ENCODE measurements at places on chromosomes 3 and 15. TPM values are rescaled to one million over a fixed set of nuclear protein-coding genes. Genes with fewer than 3 reads are reported as not detected.
A peak's percentile ranks its signal among the peaks of the same experiment; 100 is the strongest.

DNA sequence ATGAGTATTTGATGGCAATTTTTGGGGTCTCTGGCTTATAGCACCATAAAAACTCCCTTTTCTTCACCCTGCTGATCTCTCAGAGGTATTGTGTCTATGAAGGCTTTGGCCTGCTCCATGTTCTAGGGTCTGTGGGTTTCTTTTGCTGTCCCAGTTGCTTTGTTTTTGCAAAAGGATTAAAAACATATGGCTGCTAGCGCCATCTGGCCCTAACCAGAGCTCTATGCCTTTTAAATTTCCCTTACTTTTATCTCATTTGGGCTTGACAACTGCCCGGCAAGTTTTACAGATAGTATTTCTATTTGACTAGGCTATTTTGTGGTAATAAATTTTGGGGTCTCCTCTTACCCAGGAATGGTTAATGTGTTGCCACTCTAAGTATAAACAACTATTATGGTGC, 6.4 kb upstream of the GHRL start:
- H3K27me3 ChIP-seq, result no peaks in the 10 kb centered on the region
- no peak for DNase-seq
- H3K27ac ChIP-seq, result peak overlapping the region; percentile 62
- no peak overlapping the region for H3K4me3 ChIP-seq

Gene ITIH3
- not detected for total RNA-seq

GRCh38 chr3:15693355-15693754, 91.8 kb downstream of the BTD start:
- peaks cover 19% of the 10 kb centered on the region for H3K4me1 ChIP-seq
- DNase-seq, result no peak
- H3K27me3 ChIP-seq, result no peaks in the 10 kb centered on the region
- H3K27ac ChIP-seq, result no peak overlapping the region
- no peak overlapping the region for H3K4me3 ChIP-seq

GRCh38 chr3:145649368-145649887, 511.6 kb downstream of the PLOD2 start:
- no peaks in the 10 kb centered on the region for H3K4me1 ChIP-seq
- no peaks in the 10 kb centered on the region for H3K36me3 ChIP-seq
- H3K4me3 ChIP-seq, result no peak overlapping the region
- H3K27ac ChIP-seq, result no peak overlapping the region
- no peak for DNase-seq

DNA sequence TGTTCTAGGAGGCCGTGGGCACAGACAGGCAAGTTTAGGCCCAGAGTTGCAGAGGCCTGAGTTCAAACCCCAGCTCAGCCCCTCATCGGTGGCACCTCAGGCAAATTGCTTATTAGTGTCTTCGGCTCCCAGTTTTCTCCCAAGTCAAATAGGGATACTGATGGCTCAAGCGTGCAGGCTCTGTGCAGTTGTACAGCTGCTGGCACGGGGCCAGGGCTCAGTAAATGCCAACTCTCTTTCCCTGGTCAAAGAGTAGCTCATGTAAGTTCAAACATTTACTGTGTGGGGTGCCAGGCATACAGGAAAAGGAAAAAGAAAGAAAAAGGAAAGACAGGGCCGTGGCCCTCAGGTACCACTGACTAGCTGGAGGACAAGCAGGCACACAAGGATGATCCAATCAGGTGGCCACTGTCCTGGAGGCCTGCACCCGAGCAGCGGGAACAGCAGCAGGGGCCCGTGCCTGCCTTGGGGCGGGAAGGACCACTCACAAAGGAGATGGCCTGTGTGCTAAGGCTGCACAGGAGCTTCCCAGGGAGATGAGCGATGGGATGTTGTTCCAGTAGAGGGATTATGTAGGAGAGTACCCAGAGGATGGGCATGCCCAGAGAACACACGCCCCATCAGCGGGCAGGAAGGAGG, 70.8 kb downstream of the TBC1D2B start:
- no peak for DNase-seq
- peak overlapping the region; percentile 8 for H3K27ac ChIP-seq
- no peaks in the 10 kb centered on the region for H3K27me3 ChIP-seq
- H3K4me1 ChIP-seq, result peaks cover 10% of the 10 kb centered on the region
- peaks cover 65% of the 10 kb centered on the region for H3K36me3 ChIP-seq
- H3K4me3 ChIP-seq, result no peak overlapping the region

DNA sequence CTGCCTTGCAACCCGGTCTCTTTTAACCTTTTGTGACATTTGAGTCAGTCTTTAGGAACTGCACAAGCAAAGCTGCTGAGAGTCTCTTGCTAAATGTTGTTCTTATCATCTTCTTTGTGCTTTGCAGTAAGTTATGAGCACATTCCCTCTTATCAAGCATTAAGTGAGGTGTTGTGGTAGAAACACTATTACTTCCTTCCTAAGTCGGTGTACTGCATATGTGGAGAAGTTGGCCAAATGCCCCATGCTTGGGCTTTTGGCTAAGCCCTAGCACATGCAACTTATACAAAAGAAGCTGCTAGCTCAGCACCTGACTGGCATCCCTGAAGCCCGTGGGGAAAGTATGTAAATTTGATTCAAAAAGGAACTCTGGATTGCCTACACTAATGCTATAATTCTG, 136.5 kb upstream of the RBMS3 start:
- peaks cover 5% of the 10 kb centered on the region for H3K27me3 ChIP-seq
- H3K4me3 ChIP-seq, result no peak overlapping the region
- no peaks in the 10 kb centered on the region for H3K36me3 ChIP-seq
- H3K4me1 ChIP-seq, result peaks cover 3% of the 10 kb centered on the region
- H3K27ac ChIP-seq, result no peak overlapping the region
- DNase-seq, result no peak

Gene PLA2G4B
- total RNA-seq, result 10.5 TPM

DNA sequence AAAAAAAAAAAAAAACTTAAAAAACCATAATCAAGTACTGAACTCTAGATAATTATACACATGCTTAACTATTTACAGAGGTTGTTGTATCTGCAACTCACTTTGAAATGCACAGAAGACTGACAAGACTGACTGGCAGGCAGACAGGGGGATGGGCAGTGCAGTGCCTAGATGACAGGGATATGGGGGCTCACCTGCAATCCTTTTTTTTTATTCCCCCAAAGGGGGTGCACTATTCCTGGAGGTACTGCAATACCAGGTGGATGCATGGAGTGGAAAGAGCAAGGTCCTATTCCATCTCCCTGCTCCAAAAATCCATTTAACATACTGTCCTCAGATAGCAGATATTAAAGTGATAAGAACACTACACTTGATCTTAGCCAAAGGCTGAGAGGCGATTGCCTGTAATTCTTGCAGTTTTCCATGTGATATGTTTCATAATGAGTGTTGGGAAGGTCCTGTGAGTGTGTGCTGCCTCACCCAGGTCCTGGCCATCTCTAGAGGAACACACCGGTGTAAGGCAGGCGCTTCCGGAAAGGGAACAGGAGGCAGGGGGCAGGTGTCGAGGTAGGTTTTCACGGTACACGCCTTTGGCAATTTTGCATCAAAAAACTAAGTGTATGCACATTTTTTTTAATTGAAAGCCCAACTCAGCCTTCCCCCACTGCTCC, 22.7 kb downstream of the SEC61A1 start:
- DNase-seq, result no peak
- peaks cover 49% of the 10 kb centered on the region for H3K36me3 ChIP-seq
- H3K27ac ChIP-seq, result no peak overlapping the region
- peaks cover 6% of the 10 kb centered on the region for H3K4me1 ChIP-seq
- H3K4me3 ChIP-seq, result no peak overlapping the region
- no peaks in the 10 kb centered on the region for H3K27me3 ChIP-seq

Gene SNTN
- total RNA-seq, result not detected

Gene PLIN1
- not detected for total RNA-seq

DNA sequence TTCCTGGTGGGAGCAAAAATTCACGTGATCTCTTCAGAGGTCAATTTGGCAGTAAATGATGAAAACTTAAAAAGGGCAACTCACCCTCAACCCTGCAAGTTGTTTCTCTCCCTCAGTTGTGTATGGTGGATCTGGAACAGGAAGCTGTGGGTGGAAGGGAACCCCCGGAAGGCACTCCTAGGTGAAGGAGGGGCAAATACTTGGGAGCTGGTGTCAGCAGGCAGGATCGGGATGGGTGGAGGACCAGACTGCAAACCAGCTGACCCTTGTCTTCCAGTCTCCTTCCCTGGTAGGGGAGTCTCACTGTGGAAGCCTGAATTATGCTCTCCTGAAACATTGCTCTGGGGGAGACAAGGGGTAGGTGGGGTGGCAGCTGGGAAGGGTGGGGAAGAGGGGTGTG, 33.5 kb downstream of the PRR23E start:
- peaks cover 7% of the 10 kb centered on the region for H3K4me1 ChIP-seq
- H3K27ac ChIP-seq, result no peak overlapping the region
- DNase-seq, result no peak
- H3K36me3 ChIP-seq, result no peaks in the 10 kb centered on the region
- H3K27me3 ChIP-seq, result peaks cover 8% of the 10 kb centered on the region

Gene NTRK3
- 0.51 TPM for total RNA-seq

DNA sequence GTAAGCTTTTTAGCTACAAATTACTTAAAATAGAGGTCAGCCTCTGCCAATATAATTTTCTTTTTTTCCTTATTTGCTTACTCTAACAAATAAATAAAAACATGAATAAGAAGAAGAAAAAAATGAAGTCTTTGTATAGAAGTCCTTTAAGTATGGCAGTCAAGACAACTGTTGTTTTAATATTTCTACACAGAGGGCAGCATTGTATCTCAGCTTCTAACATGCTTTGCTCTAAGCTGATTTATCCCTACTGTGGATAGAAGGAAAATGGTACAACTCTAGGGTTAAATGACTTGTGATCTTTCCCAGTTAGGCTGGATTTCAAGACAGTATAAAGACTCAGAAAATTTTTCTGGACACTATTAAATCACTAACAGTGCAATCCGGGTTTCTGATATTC, 104.3 kb upstream of the MEIS2 start:
- H3K27ac ChIP-seq, result no peak overlapping the region
- no peak for DNase-seq
- H3K27me3 ChIP-seq, result no peaks in the 10 kb centered on the region
- no peak overlapping the region for H3K4me3 ChIP-seq
- no peaks in the 10 kb centered on the region for H3K36me3 ChIP-seq

- no peaks in the 10 kb centered on the region for H3K36me3 ChIP-seq
- DNase-seq, result no peak
- peaks cover 56% of the 10 kb centered on the region for H3K27me3 ChIP-seq
- H3K4me1 ChIP-seq, result peaks cover 22% of the 10 kb centered on the region
- no peak overlapping the region for H3K27ac ChIP-seq
These were observed 2.3 kb upstream of the TMEM266 start for GRCh38 chr15:76057332-76058000.

DNA sequence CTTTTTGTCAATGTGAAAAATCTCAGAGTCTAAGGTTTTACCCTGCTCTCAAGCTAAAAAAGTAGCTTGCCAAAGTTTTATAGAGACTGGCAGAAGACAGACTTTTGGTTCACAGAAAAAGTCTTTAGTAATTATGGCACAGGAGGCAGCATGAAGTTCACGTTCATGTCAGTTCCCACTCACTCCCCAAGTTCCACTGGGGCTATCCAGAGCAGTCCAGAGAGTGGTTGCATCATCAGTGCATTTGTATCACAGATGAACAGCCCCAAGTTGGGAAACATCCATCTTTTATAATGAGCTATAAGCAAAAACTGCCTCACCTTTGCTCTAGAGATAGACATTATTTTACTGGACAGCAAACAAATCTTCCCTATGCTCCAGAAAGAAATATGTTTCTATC, 454.1 kb upstream of the AGTR1 start:
- no peaks in the 10 kb centered on the region for H3K27me3 ChIP-seq
- no peaks in the 10 kb centered on the region for H3K4me1 ChIP-seq
- no peak overlapping the region for H3K4me3 ChIP-seq
- H3K36me3 ChIP-seq, result no peaks in the 10 kb centered on the region
- DNase-seq, result no peak

Gene MORC1
- not detected for total RNA-seq

GRCh38 chr15:24075420-24076089, 388.4 kb upstream of the NDN start:
- no peaks in the 10 kb centered on the region for H3K36me3 ChIP-seq
- H3K27ac ChIP-seq, result no peak overlapping the region
- H3K4me3 ChIP-seq, result no peak overlapping the region

Gene RSRC1
- total RNA-seq, result 46.5 TPM

- H3K27me3 ChIP-seq, result no peaks in the 10 kb centered on the region
- no peak for DNase-seq
These were observed 58.0 kb downstream of the CHD2 start for GRCh38 chr15:92958105-92958504.

GRCh38 chr3:156321945-156322344, 201.6 kb downstream of the KCNAB1 start:
- H3K4me3 ChIP-seq, result no peak overlapping the region
- DNase-seq, result no peak
- no peak overlapping the region for H3K27ac ChIP-seq
- H3K36me3 ChIP-seq, result no peaks in the 10 kb centered on the region

DNA sequence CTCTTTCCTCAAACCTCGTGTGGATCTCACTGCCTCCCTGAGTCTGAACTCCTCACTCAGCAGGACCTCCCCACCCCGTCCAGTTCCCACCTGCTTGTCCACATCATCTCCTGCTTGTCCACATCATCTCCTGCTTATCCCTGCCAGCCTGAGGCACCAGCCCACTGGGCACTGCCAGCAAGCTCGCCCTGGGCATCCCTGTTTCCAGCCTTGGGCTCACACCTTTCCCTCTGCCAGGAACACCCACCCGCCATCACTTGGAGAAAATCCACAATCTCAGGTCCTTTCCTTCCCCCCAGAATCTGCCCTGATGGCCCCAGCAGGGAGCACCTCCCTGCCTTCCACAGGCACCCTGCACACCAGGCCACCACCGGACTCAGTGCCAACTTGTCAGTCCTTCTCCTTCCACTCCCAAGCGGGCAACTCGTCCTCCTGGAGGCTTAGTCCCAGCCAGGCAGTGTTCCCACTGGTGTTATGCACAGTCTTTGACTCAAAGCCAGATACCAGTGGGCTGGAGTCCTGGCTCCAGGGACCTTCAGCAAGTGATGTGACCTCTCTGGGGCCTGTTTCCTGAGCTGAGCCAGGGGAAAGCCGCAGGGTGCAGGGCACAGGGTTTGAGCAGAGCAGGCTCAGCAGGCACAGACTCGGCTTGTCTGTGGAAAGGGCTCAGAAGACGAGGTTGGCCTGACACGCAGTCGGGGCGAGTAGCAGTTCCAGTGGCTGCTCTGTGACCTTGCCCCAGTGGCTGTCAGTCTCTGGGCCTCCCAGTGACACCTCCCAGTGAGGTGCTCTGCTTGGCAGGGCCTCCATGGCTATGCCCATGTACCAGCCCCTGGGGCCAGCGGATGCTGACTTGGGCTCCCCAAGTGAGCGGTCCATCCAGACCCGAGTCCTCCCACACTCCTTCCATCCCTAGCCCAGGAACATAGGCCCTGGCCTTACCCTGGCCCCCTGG, 9.5 kb upstream of the MESP2 start:
- no peaks in the 10 kb centered on the region for H3K4me1 ChIP-seq
- H3K36me3 ChIP-seq, result no peaks in the 10 kb centered on the region
- no peaks in the 10 kb centered on the region for H3K27me3 ChIP-seq
- no peak overlapping the region for H3K4me3 ChIP-seq
- DNase-seq, result no peak

GRCh38 chr3:66504850-66505641, 4.2 kb upstream of the LRIG1 start:
- no peaks in the 10 kb centered on the region for H3K36me3 ChIP-seq
- DNase-seq, result no peak
- no peak overlapping the region for H3K4me3 ChIP-seq
- H3K27me3 ChIP-seq, result peaks cover 32% of the 10 kb centered on the region

Gene DPP8
- total RNA-seq, result 33.8 TPM

- H3K4me3 ChIP-seq, result no peak overlapping the region
- no peaks in the 10 kb centered on the region for H3K4me1 ChIP-seq
- no peaks in the 10 kb centered on the region for H3K27me3 ChIP-seq
- H3K36me3 ChIP-seq, result no peaks in the 10 kb centered on the region
These were observed 247.8 kb upstream of the PEX5L start for GRCh38 chr3:180284331-180285110.

Gene TEX9
- total RNA-seq, result 0.44 TPM

GRCh38 chr15:76418352-76419140, 82.0 kb downstream of the ISL2 start:
- no peak for DNase-seq
- H3K36me3 ChIP-seq, result no peaks in the 10 kb centered on the region
- H3K27me3 ChIP-seq, result no peaks in the 10 kb centered on the region
- H3K4me3 ChIP-seq, result no peak overlapping the region
- H3K27ac ChIP-seq, result no peak overlapping the region

Gene OXTR
- total RNA-seq, result 1.5 TPM
